Urinary bladder (tissue), 4 donors: ENCODE measurements at places on chromosomes 7 and 10.

GRCh38 chr7:11709196-11709595, 122.8 kb downstream of the THSD7A start:
- no peak for DNase-seq

- DNase-seq: no peak
These were observed 10.9 kb downstream of the ADCK2 start for GRCh38 chr7:140683657-140684056.

- no peak for DNase-seq
These were observed 4.0 kb downstream of the EFCAB10 start for GRCh38 chr7:105577251-105577650.

GRCh38 chr10:3107426-3107961, 40.1 kb downstream of the PFKP start:
- peak; percentile 41 for DNase-seq

DNA sequence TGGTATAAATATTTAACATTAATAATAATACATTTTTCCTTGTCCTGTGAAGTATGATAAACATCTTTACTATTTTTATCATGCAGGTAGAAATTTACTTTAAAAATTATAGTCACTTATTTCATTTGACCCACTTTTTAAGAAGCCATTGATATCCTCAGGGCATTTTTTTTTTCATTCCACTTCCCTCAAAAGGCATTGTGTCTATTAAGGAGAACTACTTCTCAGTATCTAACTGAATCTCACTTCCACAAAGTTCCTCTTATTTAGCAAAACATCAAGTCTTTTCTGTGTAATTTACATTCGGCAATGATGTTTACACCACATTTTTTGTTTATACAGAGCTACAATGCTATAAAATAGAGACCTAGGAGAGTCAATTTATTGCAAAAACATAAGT, 388.2 kb upstream of the AKR1E2 start:
- DNase-seq: no peak

GRCh38 chr7:108294595-108294994, 161.6 kb downstream of the NRCAM start:
- DNase-seq: no peak

GRCh38 chr7:126378642-126379041, 874.1 kb downstream of the GRM8 start:
- no peak for DNase-seq

DNA sequence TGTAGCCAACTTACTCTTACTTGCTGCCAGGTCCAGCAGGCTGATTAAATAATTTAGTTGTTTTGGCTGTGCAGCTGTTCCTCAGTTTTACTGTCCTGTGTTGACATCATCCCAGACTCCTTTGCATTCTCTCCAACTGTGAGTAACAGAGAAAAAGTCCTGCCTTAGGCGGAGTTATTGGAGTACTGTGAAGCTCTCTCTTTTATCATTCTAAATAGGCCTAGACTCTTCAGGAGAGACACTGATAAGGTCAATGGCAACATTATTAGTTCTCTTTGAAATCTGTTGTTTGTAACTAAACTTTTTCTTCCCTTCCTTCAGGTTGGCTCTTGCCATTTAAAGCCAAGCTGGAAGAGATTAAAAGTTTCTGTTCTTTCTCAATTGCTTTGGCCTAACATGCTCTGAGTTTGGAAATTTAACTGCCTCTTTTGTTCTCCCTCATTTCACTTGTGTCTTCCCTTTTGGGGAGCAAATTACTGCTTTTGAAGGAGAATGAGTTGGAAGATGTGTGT, 215.7 kb upstream of the CSTF2T start:
- DNase-seq: no peak

DNA sequence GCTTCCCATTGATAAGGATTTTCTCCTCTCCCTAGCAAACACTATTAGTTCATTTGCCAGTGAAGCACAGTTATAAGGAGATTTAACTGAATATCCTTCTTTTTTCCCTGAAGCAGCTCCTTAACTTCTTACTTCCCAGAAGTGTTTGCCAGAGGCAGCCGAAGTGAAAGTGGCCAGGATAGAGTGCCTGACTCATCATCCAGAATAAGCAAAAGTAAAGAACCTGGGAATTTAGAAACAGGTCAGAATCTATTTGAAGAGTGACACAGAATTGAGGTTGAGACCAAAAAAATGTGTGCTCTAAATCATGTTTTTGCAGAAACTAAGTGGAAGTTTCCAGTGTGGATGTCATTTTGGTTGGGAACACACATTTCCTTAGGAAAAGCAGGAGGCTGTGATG, 249.6 kb upstream of the VWC2 start:
- DNase-seq: no peak

- DNase-seq: no peak
These were observed 75.7 kb downstream of the IGF2BP3 start for GRCh38 chr7:23394488-23395171.

DNA sequence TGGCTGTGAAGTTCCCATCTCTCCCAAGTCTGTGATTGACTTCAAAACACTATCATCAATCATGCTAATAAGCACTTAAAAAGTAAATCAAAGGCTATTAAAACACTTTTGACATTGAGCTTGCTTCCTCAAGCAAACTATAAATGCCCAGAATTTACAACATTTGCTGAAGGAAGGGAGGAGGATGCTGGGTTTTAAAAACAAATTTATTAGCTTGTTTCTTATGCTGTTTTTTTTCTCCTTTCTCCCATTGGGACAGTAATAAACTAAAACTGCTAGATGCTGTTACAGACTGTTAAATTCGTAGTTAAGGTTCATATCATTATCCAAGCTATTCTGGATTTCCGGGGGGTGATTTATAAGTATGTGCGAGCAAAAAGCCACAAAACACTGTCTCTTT, 250.5 kb downstream of the SORCS1 start:
- DNase-seq: no peak

- DNase-seq: no peak
These were observed 35.6 kb upstream of the C10orf90 start for GRCh38 chr10:126705951-126706565.

GRCh38 chr7:16202303-16202702, 219.0 kb downstream of the CRPPA start:
- DNase-seq: no peak

GRCh38 chr10:3259499-3259898, 86.9 kb upstream of the PITRM1 start:
- DNase-seq: no peak

- no peak for DNase-seq
These were observed 57.2 kb downstream of the CABCOCO1 start for GRCh38 chr10:61719906-61720305.

- no peak for DNase-seq
These were observed 43.4 kb downstream of the LDB3 start for GRCh38 chr10:86711513-86712316.

GRCh38 chr7:2309889-2310331, 4.3 kb downstream of the SNX8 start:
- DNase-seq: no peak

- DNase-seq: no peak
These were observed 170.2 kb upstream of the PRSS58 start for GRCh38 chr7:142428094-142428493.

- no peak for DNase-seq
These were observed 173.6 kb downstream of the PRKCQ start for GRCh38 chr10:6406220-6407033.

DNA sequence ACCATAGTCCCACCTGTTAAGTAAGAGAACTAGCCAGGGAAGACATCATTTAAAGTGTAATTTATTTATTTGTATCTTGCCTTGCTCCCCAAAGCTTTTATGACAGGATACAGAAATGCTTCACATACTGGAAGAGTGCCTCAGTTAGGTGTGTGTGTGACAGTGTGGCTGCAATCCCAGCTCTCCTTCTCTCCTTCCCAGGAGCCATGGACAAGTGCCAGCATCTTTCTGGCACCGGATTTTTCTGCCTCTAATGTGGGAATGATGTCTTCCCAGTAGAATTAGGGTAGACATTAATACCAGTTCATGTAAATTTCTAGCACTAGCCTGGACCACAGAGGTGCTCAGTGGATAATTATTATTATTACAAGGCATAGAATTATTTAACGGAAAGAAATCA, 30.3 kb upstream of the ATXN7L1 start:
- no peak for DNase-seq

GRCh38 chr10:131891196-131891928, 9.4 kb upstream of the PPP2R2D start:
- DNase-seq: no peak

DNA sequence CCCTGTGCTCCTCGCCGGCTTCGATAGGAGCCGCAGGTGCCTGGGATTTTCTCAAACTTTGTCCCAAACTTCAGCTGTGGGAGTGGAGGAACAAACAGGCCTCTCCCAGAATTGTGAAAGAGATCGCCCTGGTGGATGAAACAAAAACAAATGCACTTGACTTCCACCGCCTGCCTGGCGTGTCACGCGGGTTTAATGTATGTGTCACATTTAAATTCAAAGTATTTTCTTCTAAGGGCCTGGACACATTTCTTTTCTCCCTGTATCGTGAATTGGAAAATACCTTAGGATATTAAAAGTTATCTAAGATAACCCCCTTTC, 694 bp upstream of the WASL start:
- DNase-seq: no peak
